ENCODE measurements at places on chromosomes 2 and 18.
A peak's percentile ranks its signal among the peaks of the same experiment; 100 is the strongest.

DNA sequence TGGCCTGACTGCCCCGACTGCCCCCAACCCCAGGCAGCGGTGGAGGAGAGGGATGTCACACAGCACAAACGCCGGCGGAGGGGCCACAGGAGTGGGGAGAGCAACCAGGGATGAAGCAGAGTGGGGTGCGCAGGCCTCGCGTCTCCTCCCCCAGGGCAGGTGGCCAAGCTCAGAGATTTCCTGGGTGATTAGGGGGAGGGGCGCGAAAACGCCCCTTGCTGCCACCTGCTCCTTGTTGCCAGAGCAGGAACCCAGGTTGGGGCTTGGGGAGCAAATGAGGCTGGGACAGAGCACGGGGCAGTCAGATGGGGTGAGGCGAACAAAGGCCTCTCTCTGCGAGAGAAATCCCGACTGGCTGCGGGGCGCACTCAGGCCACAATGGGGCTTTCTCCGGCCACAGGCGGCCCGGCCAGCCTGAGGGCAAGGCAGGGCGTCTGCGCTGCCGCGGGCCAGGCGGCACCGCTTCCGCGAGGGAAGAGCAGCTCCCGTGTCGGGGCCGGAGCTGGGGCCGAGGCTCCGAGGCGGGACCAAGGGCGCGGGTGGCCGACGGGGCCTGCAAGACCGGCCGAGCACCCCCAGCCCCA lies 11.5 kb downstream of the TEX44 start:
- DNase-seq, result peak; percentile 84

DNA sequence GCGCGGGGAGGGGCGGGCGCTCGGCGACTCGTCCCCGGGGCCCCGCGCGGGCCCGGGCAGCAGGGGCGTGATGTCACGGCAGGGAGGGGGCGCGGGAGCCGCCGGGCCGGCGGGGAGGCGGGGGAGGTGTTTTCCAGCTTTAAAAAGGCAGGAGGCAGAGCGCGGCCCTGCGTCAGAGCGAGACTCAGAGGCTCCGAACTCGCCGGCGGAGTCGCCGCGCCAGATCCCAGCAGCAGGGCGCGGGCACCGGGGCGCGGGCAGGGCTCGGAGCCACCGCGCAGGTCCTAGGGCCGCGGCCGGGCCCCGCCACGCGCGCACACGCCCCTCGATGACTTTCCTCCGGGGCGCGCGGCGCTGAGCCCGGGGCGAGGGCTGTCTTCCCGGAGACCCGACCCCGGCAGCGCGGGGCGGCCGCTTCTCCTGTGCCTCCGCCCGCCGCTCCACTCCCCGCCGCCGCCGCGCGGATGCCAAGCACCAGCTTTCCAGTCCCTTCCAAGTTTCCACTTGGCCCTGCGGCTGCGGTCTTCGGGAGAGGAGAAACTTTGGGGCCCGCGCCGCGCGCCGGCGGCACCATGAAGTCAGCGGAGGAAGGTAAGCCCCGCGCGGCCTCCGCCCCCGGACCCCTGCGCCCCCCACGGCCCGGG lies at the start of gene NFATC1:
NFATC1 (plus strand) TSS at position 170 of the 644 bp plus-strand sequence; CDS start at position 465, 295 bp downstream.
- peak; percentile 66 for DNase-seq

GRCh38 chr2:236554629-236555282 lies 14.9 kb upstream of the ACKR3 start:
- no peak for DNase-seq

- no peak for DNase-seq
These were observed 140.7 kb upstream of the PXDN start for GRCh38 chr2:1884933-1885580.

DNA sequence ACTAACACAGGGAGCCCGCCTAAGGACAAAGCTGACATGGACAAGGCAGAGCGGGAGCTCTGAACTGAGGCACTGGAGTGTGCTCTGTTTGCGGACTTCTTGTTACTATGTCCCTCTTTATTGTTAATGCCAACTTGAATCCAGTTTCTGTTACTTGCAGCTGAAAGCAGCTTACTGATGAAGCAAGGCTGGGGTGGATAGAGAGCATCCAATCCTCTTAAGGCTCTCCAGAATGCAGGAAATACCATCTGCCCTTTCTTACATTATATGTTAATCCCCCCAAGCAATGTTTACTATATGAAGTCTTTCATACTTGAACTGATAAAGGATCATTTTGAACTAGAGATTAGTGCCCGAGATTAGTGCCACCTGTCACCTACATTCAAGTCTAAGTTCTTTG lies 9.4 kb downstream of the FAM210A start:
- DNase-seq, result peak; percentile 34

DNA sequence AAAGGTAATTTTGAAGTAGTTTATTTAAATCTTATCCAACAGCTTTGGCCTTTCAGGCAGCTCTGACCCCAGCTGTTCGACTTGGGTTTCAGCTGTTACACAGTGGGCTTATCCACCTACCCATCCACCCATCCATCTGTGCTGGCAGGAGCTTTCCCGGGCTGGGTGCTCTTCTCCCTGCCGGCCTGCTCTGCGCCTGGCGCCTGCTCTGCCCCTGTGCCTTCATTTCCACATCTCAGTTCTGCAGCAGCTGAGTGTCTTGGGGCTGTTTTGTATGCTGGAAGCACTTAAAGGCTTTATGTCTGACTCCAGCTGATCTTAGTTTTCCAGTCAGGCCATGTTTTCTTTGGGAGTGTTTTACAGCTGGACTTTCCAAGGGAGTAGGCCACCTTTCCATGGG lies 24.2 kb downstream of the LDLRAD4 start:
- no peak for DNase-seq

- DNase-seq, result no peak
These were observed 326.9 kb upstream of the UBE2E3 start for GRCh38 chr2:180653481-180653880.

DNA sequence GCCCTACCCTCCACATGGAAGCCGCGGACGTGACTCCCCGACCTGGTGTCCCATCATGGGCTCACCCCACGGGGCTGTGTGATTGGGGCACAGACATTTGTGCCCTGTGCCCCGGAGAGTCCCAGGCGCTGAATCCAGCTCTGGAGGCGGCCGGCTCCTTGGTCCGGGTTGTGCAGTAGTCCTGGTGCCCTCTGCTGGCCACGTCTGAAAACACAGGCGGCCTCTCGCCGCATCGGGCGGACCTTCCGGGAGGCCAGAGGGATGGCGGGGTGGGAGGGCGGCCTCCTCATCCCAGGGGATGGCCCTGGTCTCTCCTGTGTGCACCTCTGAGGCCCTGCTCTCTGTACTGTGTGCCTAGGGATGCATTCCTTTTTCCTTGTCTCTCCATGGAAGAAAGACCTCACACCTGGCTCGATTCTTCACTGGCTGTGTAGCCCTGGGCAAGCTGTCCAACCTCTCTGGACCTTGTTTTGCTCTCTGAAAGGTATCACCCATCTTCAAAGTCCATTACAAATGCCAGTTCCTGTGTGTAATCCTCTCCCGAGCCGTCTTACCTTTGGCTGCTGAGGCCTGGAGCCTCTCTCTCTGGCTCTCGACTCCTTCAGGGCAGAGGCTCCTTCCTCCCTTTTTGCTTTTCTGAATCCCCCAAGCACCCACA lies 27.6 kb downstream of the CELF4 start:
- DNase-seq, result peak; percentile 57

- no peak for DNase-seq
These were observed 21.3 kb upstream of the ALLC start for GRCh38 chr2:3636586-3637310.

DNA sequence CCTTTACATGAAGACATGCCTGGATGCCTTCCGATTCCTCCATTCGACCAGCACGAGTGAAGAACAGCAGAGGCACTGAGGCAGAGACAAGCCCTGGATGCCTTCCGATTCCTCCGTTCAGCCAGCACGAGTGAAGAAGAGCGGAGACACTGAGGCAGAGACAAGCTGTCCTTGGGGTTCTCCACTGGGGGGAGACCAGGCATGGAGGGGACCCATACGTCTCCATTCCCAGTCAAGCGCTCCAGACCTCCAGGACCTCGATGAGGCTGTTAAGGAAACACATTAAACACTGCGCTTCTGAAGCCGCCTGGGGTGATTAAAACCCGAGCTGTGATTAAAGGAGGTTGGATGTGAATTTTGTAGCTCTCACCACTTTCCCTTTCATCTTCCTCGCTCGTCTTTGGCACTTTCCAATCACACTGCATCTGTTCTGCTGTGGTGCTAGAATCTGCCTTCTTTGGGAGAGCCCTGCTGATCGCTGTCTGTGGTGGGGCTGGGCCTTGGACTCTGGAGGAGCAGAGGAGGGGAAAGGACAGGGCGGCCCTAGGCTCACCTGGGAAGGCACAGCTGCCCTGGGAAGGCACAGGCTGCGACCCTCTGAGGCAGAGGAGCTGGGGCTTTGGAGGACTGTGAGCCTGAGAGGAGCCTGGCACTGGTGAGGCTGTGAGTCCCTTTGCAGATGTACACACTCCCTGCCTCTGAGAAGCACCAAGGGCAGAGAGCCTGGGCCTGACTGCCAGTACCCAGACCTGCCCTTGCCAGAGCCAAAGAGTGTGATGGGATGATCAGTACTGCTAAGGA lies 463.1 kb upstream of the HS6ST1 start:
- no peak for DNase-seq

DNA sequence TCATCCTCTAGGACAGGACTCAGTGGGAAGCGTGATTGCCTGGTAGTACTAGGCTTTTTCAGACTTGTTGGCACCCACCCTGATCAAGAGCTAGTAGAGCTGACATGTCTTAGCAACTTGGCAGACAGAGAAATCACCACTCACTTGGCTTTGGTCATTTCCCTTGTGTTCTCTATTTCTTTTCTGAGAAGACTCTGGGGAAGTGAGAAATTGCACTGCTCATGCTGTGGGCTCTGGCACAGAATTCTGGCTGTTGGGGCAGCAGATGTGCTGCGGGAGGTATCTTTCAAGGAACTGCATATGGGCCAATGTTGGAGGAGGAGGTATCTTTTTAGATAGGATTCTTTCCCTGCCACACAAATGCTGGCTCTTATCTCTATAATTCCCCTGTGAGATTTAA lies 529.1 kb upstream of the MEX3C start:
- no peak for DNase-seq

DNA sequence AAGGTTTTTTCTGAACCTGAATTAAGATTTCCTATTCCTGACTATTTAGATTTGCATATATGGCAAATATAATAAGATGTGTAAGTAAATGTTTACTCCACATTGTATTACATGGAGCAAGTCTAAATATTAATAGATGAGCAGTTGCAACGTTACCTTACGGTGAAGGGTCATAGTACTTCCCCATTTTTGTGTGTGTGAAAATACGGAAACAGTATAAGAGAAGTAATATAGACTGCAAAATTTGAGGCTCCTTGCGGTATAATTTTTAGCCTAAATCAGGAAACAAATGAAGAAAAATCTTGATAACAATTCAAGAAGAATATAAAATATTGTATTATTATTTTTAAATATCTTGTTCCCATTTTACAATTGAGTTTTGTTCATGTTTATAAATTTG lies 434.2 kb downstream of the GRB14 start:
- DNase-seq, result no peak

DNA sequence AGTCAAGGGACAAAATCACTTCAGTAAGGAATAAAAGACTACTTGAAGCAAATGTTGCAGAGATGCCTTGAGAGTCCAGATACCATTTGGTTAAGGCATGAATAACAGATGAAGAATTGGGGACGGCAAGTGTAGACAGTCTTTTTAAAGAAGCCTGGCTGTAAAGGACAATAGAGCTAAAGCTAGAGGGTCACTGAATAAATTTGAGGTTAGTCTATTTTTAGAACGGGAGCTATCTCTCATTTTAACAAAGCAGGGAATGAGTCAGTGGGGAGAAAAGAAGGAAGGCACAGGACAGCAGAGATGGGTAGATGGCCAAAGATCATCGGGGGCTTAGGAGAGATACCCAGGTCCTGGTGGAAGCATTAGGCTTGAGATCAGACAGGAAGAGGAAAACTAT lies 30.6 kb upstream of the CHN1 start:
- no peak for DNase-seq

DNA sequence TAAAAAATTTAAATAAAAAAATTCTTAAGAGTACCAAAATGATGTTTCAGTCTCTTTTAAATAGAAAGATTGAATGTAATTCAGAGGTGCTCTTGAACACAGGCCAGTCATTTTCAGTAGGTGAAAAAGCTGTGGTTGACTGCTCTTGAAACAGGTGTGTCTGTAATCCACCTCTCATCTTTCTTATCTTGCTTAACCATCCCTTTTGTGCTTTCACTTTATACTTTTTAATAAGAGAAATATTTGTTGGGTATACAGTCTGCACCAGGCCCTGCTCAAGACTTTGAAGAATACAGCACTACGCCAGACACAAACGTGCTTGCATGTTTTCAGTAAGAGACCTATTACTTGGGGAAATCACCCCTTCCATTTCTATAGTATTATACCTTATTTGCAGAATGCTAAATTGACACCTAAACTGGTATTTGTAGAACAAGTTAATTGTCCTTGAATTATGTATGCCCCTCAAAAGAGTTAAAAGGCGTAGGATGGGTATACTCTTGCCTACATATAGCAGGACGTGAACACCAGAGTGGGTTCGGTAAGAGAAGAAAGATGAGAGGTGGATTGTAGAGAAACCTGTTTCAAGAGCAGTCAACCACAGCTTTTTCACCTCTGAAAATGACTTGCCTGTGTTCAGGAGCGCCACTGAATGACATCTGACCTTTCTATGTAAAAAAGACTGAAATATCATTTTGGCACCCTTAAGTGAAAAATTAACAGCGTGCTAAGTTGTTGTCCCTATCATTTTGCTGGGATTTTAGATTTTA lies 4.0 kb upstream of the RTN4 start:
- no peak for DNase-seq

GRCh38 chr2:27049422-27050280 lies 1.8 kb upstream of the AGBL5 start:
- peak; percentile 69 for DNase-seq

GRCh38 chr2:23649303-23649702 lies 264.3 kb downstream of the KLHL29 start:
- no peak for DNase-seq

DNA sequence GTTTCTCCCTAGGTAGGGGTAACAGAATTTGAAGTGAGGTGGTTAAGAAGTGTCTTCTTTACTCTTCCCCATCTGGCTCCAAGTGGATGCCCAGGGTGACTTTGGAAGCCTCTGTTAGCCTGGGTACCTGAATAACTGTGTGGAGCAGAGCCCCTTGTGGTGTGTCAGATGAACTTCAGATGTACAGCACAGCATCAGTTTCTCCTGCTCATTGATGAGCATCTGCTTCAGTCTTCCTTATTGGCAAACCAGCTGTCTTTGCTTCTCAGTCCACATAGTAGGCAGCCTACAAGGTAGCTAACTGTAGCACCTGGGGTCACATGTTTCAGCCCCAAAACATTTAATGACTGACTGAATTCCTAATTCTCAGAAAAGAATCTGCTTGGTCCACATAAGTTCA lies 56.2 kb upstream of the ATP8B1 start:
- DNase-seq, result peak; percentile 5

GRCh38 chr18:48951448-48952286 lies 902 bp upstream of the SMAD7 start:
- DNase-seq, result peak; percentile 77

GRCh38 chr2:75998451-75998850 lies 287.7 kb upstream of the GCFC2 start:
- no peak for DNase-seq

GRCh38 chr18:27778441-27778840 lies 398.5 kb downstream of the CDH2 start:
- DNase-seq, result peak; percentile 0
